ENCODE measurements at places on chromosomes 3 and 15.

DNA sequence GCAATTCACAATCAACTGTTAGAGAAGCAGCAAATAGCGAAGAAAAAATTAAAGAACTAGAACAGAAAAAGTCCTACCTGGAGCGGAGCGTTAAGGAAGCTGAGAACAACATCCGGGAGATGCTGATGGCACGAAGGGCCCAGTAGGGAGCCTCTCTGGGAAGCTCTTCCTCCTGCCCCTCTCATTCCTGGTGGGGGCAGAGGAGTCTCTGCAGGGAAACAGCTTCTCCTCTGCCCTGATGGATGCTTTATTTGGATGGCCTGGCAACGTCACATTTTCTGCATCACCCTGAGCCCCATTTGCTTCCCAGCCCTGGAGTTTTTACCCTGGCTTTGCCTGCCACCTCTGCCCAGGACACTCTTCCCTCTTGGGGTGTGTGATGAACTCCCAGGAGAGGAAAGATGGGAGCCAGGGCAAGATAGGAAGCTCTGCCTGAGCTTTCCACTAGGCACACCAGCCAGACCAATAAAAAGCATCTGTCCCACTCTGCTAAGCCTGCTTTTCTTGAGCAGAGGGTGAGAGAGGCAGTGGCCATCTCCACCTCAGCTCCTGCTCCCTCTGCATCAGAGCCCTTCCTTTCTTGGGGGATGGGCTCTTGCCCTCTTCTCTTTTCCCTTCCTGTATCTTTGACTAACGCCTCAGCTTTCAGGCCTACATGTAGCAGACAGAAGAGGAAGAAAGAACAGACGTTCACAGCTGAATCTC is 39.4 kb downstream of the PPARG start:
- DNase-seq, result no peak

- DNase-seq, result no peak
Observed at GRCh38 chr3:147572970-147573340, 163.8 kb downstream of the ZIC1 start.

DNA sequence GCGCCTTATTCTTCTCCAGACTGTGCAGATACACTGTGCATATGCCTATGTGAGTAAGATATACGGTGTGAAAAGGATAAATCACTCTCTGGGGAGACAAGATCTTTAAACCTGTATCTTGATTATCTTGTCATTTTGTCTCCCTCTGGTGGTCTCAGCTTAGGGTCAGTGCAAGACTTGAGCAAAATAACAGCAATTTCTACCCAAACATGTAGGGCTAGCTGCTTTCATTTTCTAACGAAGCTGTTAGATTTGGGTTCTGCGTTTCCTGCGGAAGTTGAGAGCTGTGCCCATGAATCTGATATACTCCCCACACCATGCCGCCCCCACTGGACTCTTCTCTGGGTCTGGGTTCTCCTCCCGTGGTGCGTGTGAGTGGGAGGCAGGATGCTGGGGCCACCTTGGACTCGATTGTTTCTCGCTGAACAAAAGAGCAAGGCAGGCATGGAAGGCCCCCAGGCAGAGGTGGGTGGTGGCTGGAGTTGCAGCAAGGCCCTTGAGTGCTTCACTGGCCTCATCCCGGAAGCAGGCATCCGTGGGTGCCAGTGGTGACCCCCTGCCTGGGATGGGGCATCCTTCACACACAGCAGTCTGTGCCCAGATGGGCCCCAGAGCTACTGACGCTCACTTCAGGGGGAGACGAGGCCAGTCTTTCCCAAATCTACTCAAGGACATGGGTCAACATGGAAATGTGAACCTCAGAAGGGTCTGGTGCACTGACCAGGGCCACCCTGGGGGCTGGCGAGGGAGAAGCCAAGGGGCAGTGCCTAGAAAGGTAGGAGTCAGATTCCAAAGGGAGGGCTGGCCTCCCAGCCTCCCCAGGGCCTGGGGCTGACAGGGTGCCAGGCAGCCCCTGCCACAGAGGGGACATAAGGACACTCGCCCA is 179.6 kb downstream of the NSMCE3 start:
- no peak for DNase-seq

DNA sequence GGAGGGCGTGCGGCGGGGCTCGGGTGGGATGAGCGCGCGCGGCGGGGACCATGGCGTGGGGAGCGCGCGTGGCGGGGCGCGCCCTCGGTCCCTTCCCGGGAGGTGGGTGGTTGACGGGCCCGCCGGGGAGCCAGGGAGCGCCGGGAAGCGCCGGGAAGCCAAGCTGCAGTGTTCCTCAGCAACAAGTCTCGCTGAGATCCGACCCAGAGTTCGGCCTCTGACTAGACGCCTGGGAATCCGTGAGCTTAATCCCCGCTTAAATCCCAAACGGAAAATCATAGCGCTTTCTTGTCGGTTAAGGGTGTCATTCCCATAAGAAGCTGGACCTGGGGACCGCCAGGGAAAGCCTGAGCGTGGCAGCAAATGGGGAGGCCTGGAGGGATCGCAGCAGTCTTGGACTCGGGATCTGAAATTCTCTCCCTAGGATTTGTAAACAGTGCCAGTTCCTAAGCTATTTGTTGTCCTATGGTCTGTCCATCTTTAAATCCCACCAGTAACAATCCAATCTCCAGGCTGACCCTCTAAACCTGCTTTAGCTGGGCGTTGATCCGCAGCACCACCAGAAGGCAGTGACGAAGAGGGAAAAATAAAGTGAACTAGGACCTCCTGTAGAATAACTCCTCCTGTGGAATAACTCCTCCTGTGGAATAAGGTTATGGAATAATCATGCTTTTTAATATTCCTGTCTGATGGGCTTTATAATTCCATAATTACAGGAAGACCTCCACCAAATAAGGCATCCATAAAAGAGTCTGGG is 570 bp upstream of the NEDD4 start:
- DNase-seq, result no peak

DNA sequence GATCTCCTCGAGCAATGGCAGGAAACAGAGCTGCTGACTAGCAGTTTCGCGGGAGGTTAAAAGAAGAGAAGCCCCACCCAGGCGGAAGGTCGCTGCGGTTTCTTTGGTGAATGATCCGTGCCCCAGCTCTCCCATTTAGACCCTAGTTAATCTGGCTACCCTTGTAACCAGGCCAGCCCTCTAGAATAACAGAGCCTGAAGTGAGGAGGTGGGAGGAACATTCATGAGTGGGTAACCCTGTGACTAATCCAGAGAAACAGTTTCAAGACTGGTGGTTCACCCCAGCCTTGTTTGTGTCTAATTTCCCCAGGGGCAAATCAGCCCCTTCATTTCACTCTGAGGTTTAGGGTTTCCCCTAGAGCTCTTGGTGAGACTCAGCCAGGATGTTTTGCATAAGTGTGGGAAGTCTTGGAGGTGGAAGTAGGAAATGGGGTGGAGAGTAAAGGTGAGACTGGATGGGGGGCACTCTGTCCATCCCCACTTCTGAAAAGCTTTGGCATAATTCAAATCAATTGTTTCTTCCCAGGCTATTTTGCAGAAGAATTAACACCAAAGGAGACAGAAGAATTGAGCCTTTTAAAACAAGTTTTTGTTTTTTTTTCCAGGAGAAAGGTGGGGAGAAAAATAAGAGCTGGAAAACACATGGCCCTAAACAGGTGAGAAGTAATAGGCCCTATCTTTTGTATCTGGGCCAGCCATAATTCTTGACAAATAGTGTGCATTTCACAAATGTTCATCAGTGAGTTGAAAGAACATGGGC is 303.1 kb downstream of the RPLP1 start:
- peak; percentile 50 for DNase-seq

GRCh38 chr3:134652409-134652831 is 1.6 kb upstream of the KY start:
- no peak for DNase-seq

GRCh38 chr3:11300970-11301369 is 28.8 kb downstream of the ATG7 start:
- no peak for DNase-seq

GRCh38 chr15:74775894-74776293 is 6.0 kb upstream of the CSK start:
- DNase-seq, result no peak

DNA sequence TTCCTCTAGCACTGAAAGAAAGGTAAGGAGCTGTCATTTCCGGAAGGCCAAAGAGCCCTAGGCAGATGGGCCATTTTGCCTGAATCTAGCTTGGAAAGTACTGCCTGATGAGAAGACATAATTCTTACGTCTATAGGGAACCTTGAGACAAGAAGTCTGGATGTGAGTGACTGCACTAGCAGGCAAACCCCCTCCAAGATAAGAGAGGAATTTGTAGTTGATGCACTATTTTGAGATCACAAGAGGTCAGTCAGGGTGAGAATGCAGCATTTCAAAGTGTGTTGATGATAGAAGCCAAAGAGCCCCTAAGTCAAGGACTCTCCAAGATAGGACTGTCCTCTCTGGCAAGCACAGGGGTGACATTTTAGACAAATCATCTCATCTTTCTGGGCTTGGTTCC is 99.2 kb downstream of the HES1 start:
- DNase-seq, result no peak

- no peak for DNase-seq
Observed at GRCh38 chr3:136584728-136585127, 167.4 kb downstream of the STAG1 start.

DNA sequence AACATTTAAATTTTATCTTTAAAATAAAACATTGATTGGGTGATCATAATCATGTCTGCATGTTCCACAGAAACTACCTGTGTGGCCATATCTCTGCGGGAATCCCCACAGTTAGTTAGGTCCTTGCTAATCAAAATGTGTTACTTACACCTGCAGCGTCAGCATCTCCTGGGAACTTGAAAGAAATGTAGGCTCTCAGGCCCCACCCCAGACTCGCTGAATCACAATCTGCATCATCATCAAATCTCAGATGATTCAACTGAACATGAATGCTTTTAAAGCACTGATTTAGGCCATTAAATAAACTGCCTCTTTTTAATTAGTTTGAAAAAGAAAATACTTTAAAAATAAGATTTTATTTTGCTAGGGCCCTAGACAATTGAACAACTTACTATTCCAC is 577.8 kb downstream of the PYDC2 start:
- no peak for DNase-seq

DNA sequence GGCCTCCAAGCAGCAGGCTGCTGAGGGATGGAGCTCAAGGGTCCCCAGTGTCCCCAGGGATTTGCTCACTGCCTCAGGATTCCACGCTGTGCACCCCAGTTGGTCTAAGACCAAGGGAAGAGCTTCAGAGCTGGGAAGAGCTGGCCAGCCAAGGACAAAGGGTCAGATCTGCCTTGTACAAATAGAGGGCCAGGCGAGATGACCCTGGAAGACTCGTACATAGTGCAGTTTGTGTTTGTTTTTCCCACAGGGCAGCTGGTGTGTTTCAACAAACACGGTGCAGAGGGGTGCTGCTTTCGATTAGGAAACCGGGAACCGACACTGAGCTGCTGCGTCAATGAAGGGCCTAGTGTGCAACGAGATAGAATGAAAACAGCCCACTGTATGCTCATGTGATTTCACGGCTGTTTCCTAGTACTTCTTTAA is 56.1 kb upstream of the TRPM1 start:
- DNase-seq, result no peak

DNA sequence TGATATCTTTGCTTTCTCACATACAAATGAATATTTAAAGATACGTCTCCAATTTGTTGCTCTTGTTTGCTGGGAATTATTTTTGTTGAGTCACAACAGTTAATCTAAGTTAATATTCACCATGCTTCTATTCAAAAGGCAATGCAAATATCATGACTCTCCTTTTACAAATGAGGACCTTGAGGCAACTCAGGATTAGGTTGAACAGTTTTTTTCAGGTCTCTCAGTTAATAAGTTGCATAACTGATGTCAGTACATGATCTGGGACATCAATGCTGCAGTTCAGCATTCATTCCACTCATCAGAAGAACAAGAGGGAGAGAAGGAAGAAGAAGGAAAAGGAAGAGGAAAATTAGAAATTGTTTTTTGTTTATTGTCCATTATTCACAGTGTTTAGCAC is 781 bp upstream of the NAALADL2 start:
- DNase-seq, result no peak

DNA sequence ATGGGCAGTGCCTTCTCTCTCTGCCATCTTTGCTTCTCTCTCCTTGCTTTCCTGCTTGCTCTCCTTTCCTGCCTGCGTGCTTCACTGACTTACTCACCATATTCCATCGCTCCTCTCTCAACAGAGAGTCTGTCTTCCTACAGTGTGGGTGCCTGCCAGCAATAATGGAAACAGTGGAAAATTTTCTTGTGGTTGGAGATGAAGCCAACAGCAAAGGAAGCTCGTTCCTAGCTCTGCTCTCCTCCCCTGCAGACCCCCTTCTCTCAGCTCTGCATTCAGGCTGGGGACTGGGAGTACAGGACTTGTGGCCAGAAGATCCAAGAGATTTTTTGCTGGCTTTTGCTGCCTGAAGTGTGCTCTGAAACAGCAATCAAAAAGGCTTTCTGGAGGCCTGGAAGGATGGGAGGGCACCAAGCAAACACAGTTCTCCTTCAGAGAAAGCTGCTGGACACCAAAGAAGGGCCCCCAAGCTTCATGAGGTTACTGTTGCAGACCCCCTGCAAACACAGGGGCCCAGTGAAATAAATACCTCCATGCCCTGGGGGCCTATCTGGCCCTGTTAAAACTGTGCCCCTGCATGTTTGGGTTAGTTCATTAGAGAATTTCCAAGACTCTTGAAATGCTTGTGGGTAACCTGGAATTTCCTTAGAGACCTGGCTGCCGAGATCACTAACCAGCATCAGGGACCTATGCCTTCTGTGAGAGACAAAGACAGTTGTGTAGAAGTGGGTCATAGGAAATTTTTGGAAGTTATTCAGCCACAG is 149.9 kb upstream of the RASGRP1 start:
- DNase-seq, result no peak

DNA sequence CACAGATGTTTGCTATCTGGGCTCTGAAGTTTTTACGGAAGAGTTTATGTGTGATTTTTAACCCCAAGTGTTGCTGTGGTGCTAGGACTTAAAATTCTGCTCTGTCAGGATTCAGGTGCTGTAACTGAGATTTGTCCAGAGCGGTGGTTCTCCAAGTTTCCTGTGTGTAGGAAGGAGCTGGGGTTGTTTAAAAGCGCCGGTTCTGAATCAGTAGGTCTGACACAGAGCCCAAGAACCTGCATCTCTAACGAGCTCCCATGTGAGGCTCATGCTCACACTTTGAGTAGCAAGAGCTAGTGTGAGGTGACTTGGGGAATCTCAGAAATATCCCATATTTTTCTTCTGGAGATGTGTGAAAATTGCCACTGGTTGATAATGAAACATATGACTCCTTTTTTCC is 325.5 kb downstream of the SATB1 start:
- DNase-seq, result no peak

GRCh38 chr3:71621825-71622537 is 38.5 kb upstream of the FOXP1 start:
- DNase-seq, result no peak

GRCh38 chr3:195714380-195715011 is 6.3 kb upstream of the MUC20 start:
- no peak for DNase-seq

GRCh38 chr15:86892774-86893449 is 813.2 kb downstream of the AGBL1 start:
- no peak for DNase-seq
